ENCODE measurements at places on chromosomes 13 and 19. TPM values are rescaled to one million over a fixed set of nuclear protein-coding genes. Genes with fewer than 3 reads are reported as not detected.

The PTPRH gene
- total RNA-seq = not detected

- ATAC-seq = no peak
Measured at GRCh38 chr19:16217716-16218451, 20.2 kb downstream of the AP1M1 start.

The RASIP1 gene
- total RNA-seq = 0.19 TPM

DNA sequence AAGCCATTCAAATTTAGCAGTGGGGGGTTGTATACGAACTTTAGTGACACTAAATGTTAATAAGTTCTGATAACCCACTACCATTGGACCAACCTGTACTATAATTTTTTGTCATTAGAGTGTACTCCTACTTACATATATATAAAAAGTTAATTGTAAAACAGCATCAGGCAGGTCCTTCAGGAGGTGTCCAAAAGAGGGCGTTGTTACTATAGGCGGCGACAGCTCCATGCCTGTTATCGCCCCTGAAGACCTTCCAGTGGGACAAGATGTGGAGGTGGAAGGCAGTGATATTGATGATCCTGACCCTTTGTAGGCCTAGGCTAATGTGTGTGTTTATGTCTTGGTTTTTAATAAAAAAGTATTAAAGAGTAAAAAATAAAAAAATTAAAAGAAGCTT, 27.5 kb downstream of the SPRYD7 start:
- ATAC-seq = no peak

The FCER2 gene
- 0.65 TPM for total RNA-seq

The MCEMP1 gene
- not detected for total RNA-seq

GRCh38 chr13:102558029-102558428, 38.8 kb upstream of the TPP2 start:
- ATAC-seq = no peak

GRCh38 chr13:98658131-98658530, 81.2 kb upstream of the STK24 start:
- no peak for ATAC-seq

DNA sequence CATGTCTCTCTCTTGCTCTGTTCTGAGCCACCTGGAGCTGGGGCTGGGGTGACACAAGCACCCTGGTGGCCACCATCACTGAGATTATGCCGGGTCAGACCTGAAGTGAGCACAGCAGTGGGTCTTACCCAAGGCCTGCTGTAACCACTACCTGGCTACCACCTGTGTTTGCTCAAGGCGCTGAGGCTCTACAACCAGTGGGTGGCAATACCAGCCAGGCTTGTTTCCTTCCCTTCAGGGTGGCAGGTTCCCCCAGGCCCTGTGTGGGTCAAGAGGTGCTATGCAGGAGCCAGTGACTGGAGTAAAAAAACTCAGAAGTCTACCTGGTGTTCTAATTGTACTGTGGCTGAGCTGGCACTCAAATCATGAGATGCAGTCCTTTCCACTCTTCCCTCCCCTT, 8.0 kb upstream of the ZNF443 start:
- no peak for ATAC-seq

The VSTM1 gene
- not detected for total RNA-seq

The CYP2A7 gene
- total RNA-seq = not detected

GRCh38 chr19:16263141-16263761, 61.4 kb upstream of the KLF2 start:
- ATAC-seq = no peak

- no peak for ATAC-seq
Measured at GRCh38 chr13:113650731-113651148, 7.3 kb downstream of the ATP4B start.

DNA sequence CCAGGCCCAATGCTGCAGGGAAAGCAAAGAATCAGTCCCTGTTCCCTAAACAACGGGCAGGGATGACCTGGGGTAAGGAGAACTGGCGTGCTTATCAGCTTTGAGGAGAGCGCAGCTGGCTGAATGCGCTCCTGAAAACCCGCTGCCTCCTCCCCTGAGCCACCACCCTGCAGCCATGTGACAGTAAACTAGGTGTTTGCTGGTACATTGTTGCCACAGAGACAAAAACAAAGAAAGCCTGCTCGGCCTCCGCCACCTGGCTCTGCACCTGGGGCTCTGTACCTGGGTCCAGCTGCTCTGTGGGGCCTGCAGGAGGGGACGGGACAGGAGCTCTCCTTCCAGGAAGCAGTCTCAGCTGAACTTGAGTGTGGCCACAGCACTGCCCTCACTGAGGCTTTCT, 21.8 kb downstream of the MCF2L start:
- ATAC-seq = no peak

The ZNF440 gene
- 8.7 TPM for total RNA-seq

DNA sequence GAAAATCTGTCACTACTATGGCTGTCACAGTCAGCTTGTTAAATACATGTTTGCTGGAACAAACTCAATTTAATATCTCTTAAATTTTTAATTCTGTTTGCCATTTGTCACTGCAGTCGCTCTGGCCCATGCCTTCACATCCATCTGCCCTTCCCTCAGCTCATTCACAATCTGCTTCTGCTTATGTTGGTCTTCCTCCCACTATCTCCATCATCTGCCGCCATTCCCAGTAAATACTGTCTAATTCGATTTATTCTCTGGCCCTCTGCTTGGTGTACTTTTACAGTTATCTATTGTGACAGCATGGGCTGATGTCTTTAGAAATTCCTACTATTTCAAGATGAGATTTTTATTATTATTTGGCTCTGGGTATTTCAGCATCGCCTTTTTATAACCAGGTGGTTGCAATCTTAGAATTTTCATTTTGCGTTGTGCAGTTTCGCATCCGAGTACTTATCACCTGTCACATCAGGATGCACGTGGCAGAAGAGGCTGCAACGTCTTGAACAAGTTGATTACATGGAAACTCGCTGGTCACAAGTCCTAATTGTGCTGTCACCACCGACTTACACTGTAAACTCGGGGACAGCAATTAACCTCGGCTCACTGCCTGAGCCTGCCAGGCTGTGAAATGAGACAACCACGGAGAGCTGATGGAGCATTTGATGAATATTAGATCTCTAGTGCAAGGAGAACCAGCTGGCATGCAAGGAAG, 158.4 kb downstream of the MYO16 start:
- ATAC-seq = no peak

GRCh38 chr19:10744253-10744798, 26.4 kb downstream of the DNM2 start:
- ATAC-seq = no peak

GRCh38 chr19:36113894-36114720, 568 bp downstream of the POLR2I start:
- ATAC-seq = no peak

The KRTDAP gene
- total RNA-seq = not detected

GRCh38 chr19:53579518-53579917, 41.6 kb downstream of the ZNF331 start:
- ATAC-seq = no peak

DNA sequence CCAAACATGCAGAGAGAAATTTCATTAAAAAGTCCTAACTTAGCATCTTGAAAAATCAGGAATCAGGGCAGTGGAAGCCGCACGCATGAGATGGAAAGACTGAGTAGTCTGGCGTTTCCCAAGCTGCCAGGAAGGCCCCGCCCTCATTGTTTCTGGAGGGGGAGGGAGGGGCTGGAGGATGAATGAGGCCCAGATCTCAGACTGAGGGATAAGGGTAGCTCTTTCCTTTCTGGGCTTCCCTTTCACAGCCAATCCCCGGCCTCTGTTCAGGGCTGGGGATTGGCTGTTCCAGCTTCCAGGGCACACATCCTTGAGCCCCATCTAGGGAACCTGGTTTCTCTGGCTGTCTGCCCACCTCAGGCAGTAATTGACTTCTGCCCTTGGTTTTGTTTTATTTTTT, 7.3 kb downstream of the C19orf53 start:
- peak; percentile 29 for ATAC-seq

The CLEC4M gene
- not detected for total RNA-seq

DNA sequence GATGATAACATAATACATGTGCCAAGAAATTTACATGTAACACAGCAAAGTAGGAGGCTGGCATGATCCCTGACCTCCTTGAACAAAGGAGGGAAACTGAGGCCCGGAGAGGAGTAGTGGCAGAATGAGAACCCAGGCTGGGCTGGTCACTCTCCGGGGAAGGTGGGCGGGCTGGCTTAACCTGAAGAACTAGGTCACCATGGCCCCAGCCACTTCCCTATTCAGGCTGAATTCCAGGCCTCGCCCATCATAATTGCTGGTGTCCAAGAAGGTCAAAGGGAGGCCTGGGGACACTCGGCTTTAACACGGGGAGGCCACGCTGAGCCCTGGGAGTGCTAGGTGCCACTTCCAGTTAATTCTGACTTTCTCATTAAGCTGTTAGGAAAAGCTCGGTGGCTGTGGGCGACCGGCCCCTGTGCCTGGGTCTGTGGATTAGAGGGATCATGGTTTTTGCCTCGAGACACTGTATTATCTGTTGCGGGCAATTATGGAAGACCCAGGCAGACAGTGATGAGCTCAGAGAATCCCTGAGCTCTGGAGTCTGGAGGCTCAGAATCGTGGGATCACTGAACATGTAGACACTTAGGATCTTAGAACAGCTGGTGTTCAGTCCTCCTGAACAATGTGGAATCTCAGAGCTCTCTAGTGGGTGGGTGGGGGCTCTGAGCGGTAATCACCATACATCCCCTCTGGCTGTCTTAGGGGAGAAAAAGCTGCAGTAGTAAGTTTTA, 5.0 kb upstream of the TINCR start:
- ATAC-seq = no peak

GRCh38 chr13:49608651-49609331, 19.5 kb upstream of the ARL11 start:
- no peak for ATAC-seq

All from activated T-helper 17 cell treated with anti-CD3 and anti-CD28 coated beads, Interleukin-2, amount 50 U/mL, for 72 hours (primary cell).